ENCODE measurements at places on chromosomes 7 and 10.

DNA sequence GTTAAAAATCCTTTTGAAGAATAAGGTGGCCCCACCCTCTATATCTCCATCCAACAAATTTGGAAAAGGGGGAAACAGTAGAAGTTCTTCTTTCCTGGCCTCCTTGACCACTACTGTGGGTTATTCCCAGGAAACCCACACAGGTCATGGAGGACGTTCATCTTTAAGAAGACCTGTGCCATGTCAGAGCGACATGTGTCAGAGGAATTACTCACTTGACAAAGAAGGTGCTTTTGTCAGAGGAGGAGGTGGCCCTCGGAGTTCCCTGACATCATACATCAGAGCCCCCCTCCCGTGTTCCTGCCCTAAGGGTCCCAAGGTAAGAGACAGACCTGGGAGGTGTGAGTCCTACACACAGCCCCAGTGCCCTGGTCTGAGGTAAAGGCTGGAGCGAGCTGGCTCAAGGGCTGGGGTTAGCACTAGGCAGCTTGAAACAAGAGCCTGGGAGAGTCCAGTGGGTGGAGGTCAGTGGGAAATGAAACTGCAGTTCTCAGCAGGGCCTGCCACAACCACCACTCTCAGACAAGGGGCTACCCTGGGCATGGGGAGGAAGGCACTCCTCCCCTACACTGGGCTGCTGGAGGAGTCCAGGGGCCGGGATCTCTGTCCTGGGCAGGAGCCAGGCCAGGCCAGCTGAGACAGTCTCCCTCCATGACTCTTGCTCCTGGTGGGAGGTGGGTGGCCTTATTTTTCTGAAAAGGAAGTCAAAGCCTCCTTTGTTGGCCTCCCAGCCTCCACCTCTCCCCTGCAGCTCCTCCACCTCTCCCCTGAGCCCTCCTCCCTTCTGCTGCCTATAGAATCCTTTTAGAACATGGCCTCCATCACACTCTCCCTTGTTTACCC lies 21.8 kb upstream of the ZMIZ1 start:
- DNase-seq, result no peak

DNA sequence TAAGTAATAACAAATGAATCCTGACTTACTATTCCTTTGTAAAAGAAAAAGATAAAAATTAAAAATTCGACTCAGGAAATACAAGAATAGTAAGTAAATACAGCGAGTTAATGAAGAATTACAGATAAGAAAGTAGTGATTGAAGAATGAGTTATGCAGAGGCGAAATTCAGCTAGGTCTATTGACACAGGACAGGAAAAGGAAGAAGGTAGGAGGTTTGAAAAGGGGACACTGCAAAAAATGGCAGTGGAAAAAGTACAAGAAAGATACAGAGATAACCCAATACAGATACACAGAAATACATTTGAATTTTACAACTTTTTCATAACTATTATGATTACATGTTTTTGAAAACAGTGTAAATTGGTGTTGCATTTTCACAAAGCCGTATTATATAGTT lies 28.0 kb downstream of the JAZF1 start:
- no peak for DNase-seq

- no peak for DNase-seq
Measured at GRCh38 chr7:147199868-147200267, 1083.3 kb downstream of the CNTNAP2 start.

- no peak for DNase-seq
Measured at GRCh38 chr7:130641497-130641896, 27.1 kb downstream of the COPG2 start.

GRCh38 chr7:151834271-151835035 lies 42.5 kb downstream of the PRKAG2 start:
- no peak for DNase-seq

DNA sequence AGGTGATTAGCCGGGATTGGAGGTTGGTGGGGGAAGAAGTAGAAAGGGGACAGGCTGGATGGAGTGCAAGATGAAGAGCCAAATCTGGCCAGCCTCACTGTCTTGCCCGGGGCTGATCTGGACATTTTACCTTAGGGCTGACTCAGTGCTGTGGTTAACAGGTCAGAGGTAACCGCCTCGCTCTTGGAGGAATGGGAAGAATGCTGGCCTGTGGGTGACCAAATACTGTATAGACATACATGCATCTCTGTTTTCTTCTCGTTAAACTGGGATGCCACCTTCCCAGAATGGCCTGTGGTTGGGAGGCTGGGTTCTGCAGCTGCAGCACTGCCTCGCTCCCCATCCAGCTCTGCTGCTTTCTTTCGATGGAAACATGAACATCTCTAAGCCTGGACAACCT lies 120.0 kb downstream of the SEC23IP start:
- DNase-seq, result no peak

DNA sequence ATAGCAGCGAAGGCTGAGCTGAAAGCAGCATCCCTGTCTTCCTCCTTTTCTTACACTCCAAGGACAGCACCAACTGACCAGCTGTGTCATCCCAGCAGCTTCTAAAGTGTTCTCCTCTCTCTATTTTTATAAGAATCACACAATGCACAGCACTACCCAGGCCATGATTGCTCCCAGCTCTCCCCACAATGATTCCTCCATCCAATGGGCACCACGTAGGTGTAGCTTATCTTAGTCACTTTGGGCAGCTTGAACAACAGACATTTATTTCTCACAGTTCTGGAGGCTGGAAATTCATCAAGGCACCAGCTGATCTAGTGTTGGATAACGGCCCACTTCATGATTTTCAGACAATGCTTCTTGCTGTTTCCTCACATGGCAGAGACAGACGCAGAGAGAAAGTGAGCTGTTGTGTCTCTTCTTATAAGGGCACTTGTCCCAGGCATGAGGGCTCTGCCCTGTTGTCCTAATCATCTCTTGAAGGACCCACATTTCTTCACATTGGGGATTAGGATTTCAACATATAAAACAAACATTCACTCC lies 92.0 kb upstream of the CDC14C start:
- no peak for DNase-seq

Data from germinal center (tissue), 1 donor.